B cell (primary cell): ENCODE measurements at places on chromosomes 2 and 18. TPM values are rescaled to one million over a fixed set of nuclear protein-coding genes. Genes with fewer than 3 reads are reported as not detected.

RNF125 gene
- polyA plus RNA-seq: 7.7 and 12.1 TPM in 2 replicates

ST6GAL2 gene
- not detected in 2 replicates for polyA plus RNA-seq

PLA2R1 gene
- not detected in 2 replicates for polyA plus RNA-seq

TNFAIP6 gene
- polyA plus RNA-seq: not detected in 2 replicates

NUP35 gene
- polyA plus RNA-seq: 8.3 and 8.4 TPM in 2 replicates

PLEK gene
- 78.3 and 99.4 TPM in 2 replicates for polyA plus RNA-seq

ADAM23 gene
- polyA plus RNA-seq: 0.78 and 1.8 TPM in 2 replicates

TPO gene
- polyA plus RNA-seq: not detected in 2 replicates

MROH2A gene
- not detected in 2 replicates for polyA plus RNA-seq

GPR35 gene
- 9.6 and 14.0 TPM in 2 replicates for polyA plus RNA-seq

AFF3 gene
- polyA plus RNA-seq: 117 and 192 TPM in 2 replicates

SLC35F6 gene
- 7.7 and 10.4 TPM in 2 replicates for polyA plus RNA-seq

ABCG8 gene
- polyA plus RNA-seq: not detected in 2 replicates

INPP5D gene
- polyA plus RNA-seq: 144 and 152 TPM in 2 replicates
